ENCODE measurements at places on chromosomes 5 and 9.

- DNase-seq, result peak; percentile 49
Observed at GRCh38 chr5:134439210-134439654, 27.6 kb upstream of the CDKN2AIPNL start.

DNA sequence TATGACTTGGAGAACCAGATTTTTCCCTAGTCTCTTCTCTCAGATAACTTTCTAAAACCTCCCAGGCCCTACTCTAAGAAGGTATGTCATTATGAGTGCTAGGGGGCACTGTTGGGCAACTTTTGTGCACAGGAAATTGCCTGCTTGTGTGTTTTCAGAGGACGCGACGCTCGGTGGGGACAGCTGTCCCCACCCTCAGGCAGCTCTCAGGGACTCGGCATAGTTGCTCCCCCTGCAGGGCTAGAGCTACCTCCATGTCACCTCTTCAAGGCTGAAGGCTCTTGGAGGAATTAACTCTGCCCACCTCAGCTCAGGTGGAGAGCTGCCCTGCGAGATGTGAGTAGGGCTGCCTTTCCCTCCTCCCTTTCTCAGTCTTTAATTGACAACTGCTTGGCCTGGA, 10.2 kb upstream of the TIFAB start:
- no peak for DNase-seq

DNA sequence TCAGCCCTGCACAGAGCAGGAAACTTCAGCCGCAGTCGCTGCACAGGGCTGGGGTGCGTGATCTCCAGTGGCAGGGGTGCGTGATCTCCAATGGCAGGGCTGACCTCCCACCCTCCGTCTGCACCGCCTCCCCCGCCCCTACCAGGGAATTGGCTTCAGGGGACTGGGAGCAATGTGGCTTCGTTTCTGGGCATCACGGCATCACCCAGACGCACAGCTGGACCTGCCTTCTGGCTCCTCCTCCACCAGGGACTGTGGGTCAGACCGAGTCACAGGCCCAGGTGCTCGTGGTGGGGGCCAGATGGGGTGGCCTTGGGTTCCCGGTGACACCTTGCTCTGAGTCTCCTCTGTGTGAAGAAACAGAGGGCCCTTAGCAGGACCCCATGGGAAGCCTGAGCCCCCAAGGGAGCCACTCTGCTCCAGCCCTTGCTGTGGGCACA, 51.1 kb downstream of the AHRR start:
- DNase-seq, result no peak

DNA sequence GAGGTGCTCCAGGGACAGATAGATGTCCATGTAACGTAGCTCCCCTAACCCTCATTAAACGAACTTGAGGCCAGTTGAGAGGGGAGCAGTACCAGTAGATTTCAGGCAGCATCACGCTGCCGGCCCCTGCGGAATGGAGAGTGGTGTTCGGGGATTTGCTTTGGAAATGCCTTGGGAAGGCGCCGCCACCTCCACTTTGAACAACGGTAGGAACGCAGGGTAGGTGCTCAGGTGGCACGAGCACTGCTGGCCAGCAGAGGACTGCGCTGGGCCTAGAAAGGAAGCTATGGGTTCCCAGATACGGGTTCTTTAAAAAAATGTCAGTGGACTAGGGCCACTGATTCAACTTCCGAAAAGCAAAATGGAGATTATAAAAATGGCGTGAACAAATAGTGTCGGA, 271.8 kb downstream of the FANCC start:
- no peak for DNase-seq

- no peak for DNase-seq
Observed at GRCh38 chr9:714675-715074, 126.8 kb upstream of the DMRT1 start.

DNA sequence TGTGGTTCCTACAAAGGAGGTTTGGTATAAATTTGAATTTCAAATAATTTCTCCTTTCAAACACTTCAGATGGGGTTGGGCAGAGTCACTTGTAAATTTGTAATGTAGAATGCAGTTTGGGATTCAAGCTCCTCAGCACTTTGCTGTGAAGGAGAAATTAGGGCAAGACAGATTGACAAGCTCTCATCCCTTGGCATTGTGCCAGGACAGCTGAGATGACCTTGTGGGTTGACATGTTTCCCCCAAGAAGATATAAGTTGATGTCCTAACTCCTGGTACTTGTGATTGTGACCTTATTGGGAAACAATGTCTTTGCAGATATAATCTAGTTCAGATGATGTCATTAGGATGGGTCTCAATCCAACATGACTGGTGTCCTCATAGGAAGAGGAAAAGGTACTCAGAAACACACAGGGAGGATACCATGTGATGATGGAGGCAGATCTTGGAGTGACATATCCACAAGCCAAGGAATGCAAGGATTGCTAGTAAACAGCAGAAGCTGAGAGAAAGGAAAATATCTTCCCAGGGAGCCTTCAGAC, 408.3 kb downstream of the MED10 start:
- no peak for DNase-seq

- DNase-seq, result no peak
Observed at GRCh38 chr5:52682492-52682891, 105.2 kb upstream of the ITGA1 start.

DNA sequence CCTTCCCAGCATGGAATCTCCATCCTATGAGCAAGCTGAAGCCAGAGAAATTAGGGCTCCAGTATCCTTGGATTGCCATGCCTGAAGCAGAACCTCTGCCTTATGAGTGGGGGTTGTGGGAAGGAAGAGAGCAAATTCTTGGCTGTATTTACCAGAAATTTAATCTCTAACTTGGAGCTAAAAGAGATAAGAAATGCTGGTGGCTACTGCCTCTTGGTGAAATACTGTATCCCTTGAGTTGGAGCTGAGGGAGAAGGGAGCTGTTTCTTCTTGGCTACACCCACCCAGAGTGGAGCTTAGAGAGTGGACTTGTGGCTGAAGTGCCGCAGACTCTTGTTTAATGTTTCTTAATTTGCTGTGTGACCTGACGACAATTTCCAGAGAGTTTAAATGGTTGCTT, 447.3 kb downstream of the ARHGEF28 start:
- DNase-seq, result no peak

DNA sequence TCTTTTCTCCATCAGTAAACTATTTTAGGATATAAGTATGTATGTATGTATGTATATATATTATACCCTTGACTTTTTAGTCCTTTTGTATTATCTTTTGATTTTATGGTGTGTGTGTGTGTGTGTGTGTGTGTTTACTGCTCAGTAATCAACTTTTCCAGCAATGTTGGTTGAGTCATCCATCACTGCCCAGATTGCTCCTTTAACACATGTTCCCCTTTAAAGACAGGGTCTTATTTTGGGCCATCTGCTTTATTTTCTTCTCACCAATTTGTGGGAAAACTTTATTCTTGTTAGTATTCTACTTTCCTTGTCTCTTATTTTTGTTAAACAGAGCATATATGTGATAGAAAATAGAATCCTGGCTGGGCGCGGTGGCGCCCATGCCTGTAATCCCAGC, 28.1 kb downstream of the ANKRD33B start:
- no peak for DNase-seq

DNA sequence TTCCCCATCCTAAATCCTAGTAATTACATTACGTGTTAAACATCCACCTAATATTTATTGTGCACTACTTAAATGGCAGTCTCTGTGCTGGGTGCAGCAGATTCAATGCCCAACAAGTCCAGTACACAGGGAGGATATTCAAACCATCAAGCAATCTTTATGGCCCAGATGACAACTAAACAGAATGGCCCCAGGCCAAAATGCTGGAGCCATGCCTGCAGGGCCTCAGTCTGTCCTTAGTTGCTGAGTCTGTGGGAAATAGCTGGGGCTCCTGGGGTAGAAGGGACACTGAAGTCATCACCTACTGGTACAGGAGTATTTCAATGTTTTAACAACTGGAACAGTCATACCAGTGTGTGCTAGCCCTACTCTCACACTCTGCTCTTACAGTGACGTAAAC, 153.5 kb downstream of the ZNF608 start:
- DNase-seq, result no peak

GRCh38 chr9:73916016-73916673, 581.0 kb upstream of the RORB start:
- DNase-seq, result no peak

- peak; percentile 29 for DNase-seq
Observed at GRCh38 chr9:76905791-76906646, at the start of gene PRUNE2. PRUNE2 (minus strand) TSS chr9:76906114; CDS start chr9:76905963, 151 bp downstream.

DNA sequence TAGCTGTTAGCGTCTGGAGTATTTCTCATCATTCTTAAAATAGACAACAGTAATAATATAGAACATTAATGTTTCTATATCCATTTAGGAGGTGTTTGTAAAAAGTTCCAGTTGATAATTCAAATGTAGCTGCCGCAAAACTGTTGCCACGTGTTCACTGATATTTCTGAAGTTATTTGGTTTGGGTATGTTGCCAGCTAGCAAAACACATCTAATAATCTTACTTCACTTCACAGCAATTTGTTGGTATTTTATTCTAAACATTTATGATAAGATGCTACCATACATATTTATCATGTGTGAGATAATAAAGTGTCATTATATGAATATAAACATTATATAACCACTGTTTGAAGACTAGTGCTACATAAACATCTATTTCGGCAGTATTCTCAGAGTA, 101.6 kb downstream of the CDH12 start:
- DNase-seq, result no peak

DNA sequence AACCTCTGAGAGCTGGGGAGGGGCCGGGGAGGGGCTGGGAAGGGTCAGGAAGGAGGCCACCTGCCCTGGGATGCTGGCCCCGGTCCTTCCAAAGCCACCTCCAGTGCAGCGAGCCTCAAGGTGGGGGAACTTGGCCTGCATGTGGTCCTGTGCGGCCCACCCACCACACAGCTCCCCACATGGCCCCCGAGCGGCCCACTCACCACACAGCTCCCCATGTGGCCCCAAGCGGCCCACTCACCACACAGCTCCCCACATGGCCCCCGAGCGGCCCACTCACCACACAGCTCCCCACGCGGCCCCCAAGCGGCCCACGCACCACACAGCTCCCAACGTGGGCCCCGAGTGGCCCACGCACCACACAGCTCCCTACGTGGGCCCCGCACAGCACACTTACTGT, 2.0 kb upstream of the LCN10 start:
- DNase-seq, result no peak

- DNase-seq, result peak; percentile 84
Observed at GRCh38 chr5:140547508-140548299, at the start of gene EIF4EBP3. EIF4EBP3 (plus strand) TSS chr5:140547662; CDS start chr5:140547738, 76 bp downstream.

DNA sequence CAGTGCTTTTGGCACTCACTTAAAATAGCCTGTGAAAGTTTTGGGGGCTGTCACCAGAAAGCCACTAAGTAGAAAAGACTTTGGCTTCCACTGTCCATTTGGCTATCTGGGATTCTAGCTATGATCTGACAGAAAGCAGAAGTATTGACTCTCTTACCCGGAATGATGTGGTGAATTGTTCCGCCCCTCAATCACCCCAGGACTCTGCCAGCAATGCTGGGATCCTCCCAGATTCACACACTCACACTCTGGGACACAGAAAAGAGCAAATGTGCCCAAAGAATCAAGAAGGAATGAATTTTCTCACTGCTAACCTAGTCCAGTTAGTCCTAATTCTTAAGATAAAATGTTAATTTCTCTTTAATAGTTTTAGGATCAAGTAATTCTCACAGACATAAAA, 576.9 kb downstream of the BNC2 start:
- no peak for DNase-seq

DNA sequence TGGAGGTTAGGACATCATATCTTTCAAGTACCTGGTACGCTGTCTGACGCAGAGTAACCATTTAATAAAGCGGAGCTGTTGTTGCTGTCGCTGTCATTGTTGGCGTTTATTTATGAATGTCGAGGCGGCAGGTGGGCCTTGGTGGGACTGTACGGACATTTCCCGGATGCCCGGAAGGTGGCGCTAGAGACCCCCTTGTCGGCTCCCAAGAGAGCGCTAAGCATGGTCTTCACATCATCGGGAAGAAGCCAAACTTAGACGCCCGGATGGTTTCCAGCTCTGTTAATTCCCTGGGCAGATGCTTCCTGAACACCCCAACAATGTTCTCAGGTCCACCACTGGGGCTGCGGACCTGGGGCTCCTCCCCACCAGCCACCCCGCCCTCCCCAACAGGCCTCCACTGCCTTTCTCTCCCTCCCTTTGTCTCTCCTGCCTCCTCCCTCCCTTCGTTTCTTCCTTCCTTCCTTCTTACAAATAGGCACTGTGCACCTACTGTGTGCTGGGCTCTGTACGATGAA, 54.1 kb downstream of the DUSP1 start:
- DNase-seq, result peak; percentile 66

GRCh38 chr9:33633636-33634035, 109.6 kb downstream of the ANKRD18B start:
- no peak for DNase-seq

- no peak for DNase-seq
Observed at GRCh38 chr9:130236436-130236985, 29.0 kb upstream of the HMCN2 start.

GRCh38 chr9:136012651-136013050, 51.5 kb upstream of the UBAC1 start:
- DNase-seq, result no peak

- peak; percentile 39 for DNase-seq
Observed at GRCh38 chr9:84667571-84668195, 1.8 kb upstream of the NTRK2 start.
